ENCODE measurements at places on chromosomes 2 and 18. TPM values are rescaled to one million over a fixed set of nuclear protein-coding genes. Genes with fewer than 3 reads are reported as not detected.

GRCh38 chr2:109419960-109420370, 193.8 kb downstream of the SEPTIN10 start:
- no peak overlapping the region for H3K27ac ChIP-seq
- no peaks in the 10 kb centered on the region for H3K36me3 ChIP-seq
- peak; percentile 42 for DNase-seq

Gene NEDD4L
- total RNA-seq = 67.5 TPM

Gene ATP8B1
- total RNA-seq = 6.9 TPM

- DNase-seq = no peak
- H3K27me3 ChIP-seq = peaks cover 10% of the 10 kb centered on the region
- H3K27ac ChIP-seq = no peak overlapping the region
- H3K4me1 ChIP-seq = no peaks in the 10 kb centered on the region
These were observed 1.9 kb downstream of the TCF23 start for GRCh38 chr2:27150639-27151230.

DNA sequence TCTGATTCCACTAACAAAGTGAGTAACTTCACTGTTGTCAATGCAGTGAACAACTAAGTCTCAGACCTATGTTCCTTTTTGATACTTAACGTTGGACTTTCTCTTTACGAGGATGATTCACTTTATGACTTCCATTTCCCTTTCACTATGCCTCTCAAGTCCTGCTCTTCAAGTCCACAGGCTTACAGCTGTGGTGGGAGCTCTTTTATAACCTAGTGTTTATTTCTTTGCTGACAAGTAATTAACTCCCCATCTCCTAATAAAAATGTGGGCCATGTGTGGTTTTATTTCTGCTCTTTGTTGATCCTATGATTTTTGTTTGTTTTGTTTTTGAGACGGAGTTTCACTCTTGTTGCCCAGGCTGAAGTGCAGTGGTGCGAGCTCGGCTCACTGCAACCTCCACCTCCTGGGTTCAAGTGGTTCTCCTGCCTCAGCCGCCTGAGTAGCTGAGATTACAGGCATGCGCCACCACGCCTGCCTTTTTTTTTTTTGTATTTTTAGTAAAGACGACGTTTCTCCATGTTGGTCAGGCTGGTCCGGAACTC, 142.1 kb downstream of the USP34 start:
- H3K36me3 ChIP-seq = peaks cover 18% of the 10 kb centered on the region
- H3K4me3 ChIP-seq = no peak overlapping the region
- no peak overlapping the region for H3K27ac ChIP-seq
- no peaks in the 10 kb centered on the region for H3K27me3 ChIP-seq
- peak; percentile 4 for DNase-seq

- no peaks in the 10 kb centered on the region for H3K36me3 ChIP-seq
- H3K27me3 ChIP-seq = no peaks in the 10 kb centered on the region
- no peak for DNase-seq
These were observed 11.5 kb downstream of the ASAP2 start for GRCh38 chr2:9217838-9218770.

Data from astrocyte (in vitro differentiated cells and primary cell).